ENCODE measurements at places on chromosomes 13 and 19.

DNA sequence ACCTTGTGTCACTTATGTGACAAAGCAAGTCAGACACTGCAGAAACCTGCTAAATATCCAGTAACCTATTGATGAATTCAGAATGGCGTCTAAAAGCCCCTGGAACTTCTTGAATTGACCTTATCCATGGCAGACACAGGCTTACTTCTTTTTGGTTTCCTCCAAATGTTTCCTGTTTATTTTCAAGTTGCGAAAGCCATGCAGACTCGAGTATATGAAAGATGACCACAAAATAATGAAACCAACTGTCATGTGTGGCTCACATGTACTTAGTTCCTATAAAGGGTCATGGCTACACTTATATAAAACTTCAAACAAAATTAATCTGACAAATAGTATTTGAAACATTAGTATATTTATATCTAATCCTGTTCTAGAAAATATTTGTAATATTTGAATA, 113.1 kb upstream of the FNDC3A start:
- DNase-seq: no peak

DNA sequence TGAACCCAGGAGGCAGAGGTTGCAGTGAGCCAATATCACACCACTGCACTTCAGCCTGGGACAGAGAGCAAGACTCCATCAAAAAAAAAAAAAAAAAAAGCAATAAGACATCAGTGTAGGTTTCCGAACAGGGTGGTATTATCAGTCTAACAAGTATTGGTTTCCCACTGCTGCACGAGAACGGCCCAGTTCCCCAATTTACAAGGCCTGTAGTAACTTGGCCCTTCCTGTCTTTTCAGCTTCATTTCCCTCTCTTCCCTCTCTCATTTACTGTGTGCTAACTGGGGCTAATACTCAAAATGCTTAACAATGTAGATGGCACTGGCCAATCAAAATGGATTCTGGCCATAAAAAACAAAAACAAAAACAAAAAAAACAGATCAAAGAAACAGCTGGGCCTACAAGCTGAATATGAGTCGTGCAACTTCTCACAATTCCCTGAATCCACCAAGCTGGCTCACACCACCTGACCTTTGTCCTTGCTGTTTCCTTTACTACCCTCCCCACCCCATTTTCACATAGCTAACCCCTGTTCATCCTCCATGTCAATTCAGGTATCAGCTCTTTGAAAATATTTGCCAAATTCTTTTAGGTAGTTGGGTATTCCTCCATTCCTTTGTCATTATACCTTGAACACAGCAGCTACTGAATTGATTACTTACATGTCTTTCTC, 2.4 kb downstream of the TEX101 start:
- DNase-seq: no peak

DNA sequence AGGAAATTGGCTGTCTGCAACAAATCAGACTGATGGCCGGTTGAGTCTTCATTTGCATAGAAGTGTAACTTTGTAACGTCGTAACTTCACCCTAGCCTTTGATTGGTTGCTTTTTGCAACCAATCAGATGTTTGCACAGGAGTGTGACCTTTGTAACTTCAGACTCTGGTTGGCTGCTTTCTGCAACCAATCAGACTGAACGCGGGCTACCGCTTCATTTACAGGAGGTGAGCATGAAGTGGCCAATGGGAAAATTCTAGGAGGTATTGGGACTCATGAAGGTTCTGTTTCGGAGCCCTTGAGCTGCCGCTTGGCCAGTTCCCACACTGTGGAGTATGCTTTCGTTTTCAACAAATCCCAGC, 441 bp upstream of the ZNF559 start:
- peak; percentile 44 for DNase-seq

DNA sequence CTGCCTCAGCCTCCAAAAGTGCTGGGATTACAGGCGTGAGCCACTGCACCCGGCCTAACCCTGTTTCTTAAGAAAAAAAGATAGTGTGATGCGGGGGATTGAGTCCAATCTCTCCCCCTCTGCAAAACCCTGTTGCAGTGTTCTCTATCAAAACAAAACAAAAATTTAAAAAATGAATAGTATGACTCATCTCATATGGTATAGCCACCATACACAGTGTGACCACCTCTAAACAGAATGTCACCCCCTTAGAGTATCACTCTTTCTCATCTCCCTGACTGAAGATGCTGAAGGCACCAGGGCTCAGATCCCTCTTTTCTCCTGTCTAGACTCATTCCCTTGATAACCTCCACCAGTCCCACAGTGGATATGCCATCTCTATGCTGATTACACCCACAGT, 6.8 kb upstream of the ERF start:
- DNase-seq: no peak

GRCh38 chr13:39968646-39969475, 313.4 kb downstream of the COG6 start:
- DNase-seq: no peak

DNA sequence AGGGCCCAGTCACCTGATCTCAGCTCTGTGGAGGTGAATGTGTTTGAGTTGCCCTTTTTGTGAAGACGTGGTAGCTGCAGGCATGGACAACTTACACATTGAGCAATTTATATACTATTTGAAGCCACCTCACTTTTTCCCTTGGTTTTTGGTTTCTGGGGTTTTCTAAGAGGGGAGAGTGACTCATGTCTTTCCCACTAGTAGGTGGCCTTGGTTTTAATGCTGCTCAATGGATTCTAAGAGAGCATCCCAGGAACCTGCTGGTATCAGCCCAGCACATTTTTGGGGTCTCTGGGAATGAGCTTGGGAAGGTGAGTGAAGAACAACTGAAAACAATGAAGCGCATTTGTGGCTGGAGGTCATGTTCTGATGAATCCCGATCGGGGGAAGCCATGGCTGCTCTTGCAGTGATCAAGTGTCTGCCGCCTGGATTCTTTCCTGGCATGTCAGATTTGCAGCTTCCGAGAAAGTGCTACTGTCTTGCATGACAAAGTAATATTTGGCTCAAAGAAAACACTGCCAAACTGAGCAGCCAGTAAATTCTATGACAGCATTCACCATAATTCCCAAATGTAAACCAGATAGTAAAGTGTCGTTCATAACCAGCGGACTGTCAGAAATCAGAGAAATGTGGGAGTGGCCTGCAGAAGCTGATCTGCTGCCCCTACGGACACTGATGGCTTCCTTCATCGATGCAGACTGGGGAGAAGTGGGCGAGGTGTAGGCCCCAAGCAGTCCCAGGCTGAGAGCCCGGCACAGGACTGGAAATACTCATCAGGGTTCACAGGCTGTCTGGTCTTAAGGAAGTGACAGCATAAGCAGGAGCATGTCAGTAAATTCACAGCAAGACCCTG, 98.7 kb downstream of the COL4A2 start:
- DNase-seq: no peak

DNA sequence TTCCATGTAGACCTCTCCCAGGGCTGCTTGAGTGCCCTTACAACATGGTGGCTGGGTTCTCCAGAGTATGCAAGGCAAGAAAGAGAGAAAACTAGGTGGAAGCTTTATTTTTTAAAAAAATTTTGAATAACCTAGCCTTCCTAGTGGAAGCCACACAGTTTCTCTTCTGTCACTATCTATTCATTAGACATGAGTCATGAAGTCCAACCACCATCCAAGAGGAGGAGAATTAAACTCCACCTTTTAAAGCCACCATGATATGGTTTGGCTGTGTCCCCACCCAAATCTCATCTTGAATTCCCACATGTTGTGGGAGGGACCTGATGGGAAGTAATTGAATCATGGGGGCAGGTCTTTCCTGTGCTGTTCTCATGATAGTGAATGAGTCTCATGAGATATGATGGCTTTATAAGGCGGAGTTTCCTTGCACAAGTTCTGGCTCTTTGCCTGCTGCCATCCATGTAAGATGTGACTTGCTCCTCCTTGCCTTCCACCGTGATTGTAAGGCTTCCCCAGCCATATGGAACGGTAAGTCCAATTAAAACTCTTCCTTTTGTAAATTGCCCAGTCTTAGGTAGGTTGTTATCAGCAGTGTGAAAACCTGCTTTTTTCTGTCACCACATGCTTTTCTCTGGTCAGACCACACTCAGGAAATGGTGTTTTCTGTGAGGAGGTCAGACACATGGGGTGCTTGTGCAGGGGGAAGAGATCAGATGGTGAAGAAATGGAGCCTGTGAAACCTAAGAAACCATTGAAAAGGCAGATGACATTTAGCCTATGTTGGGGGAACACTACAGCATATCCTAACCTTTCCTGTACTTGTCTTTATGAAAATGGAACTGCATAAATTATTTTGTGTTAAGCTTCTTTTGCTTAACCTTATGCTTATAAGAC, 57.7 kb downstream of the ANKRD10 start:
- DNase-seq: no peak

Measured in stimulated activated CD4-positive, alpha-beta T cell treated with anti-CD3 and anti-CD28 coated beads, Interleukin-2, amount 100 ng/mL, for 48 hours (primary cell).